GDM1 (cell line): ENCODE measurements at places on chromosomes 2 and 18.

- DNase-seq: no peak
These were observed 156.7 kb upstream of the CDH19 start for GRCh38 chr18:66760559-66760958.

GRCh38 chr18:23970161-23971096, 44.1 kb upstream of the TTC39C start:
- DNase-seq: no peak

GRCh38 chr2:226799211-226799975, at the start of gene IRS1:
IRS1 (minus strand) TSS chr2:226799820; CDS start chr2:226798738, 1,082 bp downstream.
- DNase-seq: no peak

- no peak for DNase-seq
These were observed 63.1 kb upstream of the KLHL14 start for GRCh38 chr18:32835951-32836350.

DNA sequence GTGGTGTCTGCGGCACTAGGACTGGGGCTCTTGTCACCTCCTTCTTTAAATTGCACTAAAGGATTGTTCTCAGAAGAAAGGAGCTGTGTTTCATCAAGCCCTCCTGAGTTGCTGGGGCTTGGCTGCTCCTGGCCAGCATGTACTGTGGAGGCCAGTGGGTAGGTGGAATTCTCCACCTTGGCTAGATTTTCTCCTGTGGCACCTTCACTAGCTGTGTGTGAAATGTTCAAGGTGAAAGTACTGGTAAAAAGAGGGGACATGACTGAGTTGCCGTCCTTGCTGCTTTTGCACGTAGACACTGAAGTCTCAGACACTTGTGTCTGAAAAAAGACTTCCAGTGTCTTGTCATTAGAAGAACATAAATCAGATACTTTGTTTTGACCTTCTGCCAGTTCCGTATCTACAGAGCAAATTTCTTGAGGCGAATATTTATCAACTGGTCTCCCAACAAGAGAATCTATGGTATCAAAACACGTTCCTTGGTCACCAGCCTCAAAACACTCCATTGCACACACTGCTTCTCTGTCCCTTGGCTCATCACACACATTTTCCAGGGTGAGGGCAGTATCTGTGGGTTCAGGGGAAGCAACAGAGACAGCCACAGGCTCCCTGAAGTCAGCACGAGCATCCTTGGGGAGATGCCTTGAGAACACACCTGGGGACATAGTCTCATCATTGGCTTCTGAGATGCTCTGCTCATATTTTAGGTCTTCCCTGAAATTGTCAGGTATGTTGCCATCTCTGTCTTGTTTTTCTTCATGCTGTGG, 91.4 kb downstream of the ALPK2 start:
- DNase-seq: no peak

GRCh38 chr2:55553321-55553720, 33.8 kb downstream of the CFAP36 start:
- no peak for DNase-seq

DNA sequence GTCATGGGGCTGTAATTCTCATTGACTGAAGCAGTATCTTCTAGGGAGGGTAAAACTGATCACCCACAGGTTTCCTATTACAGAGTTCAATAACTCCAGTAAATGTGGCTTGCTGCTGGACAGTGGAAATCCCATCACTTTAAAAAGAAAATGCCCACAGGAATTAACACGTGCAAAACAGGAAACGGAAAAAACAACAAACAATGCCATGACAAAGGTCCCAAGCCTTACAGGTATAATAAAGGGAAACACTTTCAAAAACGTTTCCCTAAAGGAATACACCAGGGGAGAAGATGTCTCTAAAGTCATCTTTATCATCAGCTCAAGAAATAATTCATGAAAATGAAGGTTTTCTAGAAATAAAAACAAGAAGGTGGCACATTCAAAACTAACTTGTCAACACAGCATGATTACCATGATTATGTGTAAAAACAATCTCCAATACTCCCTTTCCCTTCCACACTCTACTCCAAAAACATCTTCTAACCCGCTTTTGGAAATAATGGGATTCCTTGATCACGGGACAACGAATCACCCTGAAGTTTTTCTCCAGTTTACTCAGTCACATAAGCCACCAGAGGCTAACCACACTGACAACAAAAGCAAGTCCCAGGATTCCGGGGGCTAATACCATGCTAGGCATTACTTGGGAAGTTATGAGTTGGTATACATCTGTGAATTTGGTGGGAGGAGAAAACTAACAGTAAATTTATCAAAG, 167.9 kb downstream of the TCF4 start:
- DNase-seq: no peak
